Stimulated activated CD8-positive, alpha-beta memory T cell treated with anti-CD3 and anti-CD28 coated beads, Interleukin-4, amount 100 ng/mL, for 4 hours (primary cell): ENCODE measurements at places on chromosomes 7 and 10.

DNA sequence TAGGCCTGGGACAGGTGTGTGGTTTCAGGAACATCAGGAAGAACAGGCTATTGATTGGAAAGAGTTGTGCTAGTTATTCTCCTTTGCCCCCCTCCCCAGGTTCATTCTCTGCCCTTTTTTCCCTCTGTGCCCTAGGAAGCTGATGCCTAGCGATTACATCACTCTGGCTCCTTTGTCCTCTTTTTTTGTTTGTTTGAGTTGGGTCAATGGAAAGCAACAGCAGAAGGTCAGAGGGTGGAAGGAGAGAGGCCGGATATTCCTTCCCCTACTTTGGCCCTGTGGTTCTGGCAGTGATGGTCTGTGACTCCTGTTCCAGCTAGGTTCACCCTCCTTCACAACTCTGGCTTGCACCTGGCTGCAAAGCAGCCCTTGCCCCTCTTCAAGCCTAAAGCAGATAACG lies 18.9 kb downstream of the LOXL4 start:
- DNase-seq = no peak

DNA sequence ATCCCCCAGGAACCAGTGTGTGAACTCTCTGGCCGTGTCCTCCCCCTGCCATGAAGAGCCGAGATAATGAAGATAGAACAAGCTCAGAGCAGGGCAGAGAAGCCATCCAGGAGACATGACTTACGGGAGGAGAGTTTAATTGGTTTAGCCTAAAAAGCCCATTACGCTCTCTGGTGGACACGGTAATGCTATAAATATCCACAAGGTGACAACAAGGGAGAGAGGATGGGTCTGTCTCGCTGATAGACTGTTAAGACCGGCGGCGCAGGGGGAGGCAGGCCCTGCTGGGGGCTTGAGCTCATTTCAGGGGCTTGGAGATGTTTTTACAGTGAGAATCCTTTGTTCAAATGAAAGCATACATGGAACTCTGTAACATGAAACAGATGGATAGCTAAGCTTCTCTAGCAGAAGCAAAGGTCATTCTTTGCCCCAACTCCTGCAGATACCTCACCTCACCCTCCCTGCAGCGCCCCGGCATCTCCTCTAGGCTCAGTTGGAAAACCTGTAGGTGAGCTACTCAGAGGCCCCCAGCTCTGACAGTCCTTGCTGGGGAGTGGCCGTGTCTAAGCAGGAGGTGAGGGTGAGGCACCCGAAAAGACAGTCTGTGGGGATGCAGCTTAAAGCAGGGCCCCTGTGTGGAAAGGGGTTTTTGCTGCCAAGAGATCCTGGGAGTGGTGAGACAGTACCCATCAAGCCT lies 40.8 kb upstream of the LOXL4 start:
- no peak for DNase-seq

- no peak for DNase-seq
Measured at GRCh38 chr7:90424720-90425119, 21.5 kb downstream of the CLDN12 start.

GRCh38 chr7:15686295-15686956 lies at the start of gene MEOX2:
Gene MEOX2, minus strand, starts transcription at chr7:15686683. Its CDS starts 281 bp downstream, at chr7:15686402.
- DNase-seq = no peak

GRCh38 chr7:127322351-127322750 lies 69.6 kb upstream of the GRM8 start:
- no peak for DNase-seq

GRCh38 chr10:51180141-51180540 lies 105.9 kb downstream of the PRKG1 start:
- DNase-seq = no peak

DNA sequence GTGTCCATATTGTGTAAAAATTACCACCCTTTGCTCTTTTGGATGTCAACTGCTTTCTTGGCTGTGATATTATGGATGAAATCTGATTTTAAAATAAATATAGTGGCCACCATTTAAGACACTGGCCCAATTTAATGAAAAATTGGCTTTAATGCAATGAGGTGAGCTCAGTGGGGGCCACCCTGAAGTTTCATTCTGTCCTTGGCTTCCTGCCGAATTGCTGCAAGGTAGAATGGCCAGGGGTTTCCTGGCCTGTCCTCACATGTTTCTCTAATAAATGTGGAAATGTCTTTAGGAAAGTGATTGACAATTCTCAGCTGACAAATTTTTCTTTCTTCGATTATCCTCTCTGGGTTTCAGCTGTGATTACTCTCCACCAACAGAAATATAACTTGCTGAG lies 36.0 kb downstream of the DYNC1I1 start:
- DNase-seq = no peak
